ENCODE measurements at places on chromosomes 6 and 20.

DNA sequence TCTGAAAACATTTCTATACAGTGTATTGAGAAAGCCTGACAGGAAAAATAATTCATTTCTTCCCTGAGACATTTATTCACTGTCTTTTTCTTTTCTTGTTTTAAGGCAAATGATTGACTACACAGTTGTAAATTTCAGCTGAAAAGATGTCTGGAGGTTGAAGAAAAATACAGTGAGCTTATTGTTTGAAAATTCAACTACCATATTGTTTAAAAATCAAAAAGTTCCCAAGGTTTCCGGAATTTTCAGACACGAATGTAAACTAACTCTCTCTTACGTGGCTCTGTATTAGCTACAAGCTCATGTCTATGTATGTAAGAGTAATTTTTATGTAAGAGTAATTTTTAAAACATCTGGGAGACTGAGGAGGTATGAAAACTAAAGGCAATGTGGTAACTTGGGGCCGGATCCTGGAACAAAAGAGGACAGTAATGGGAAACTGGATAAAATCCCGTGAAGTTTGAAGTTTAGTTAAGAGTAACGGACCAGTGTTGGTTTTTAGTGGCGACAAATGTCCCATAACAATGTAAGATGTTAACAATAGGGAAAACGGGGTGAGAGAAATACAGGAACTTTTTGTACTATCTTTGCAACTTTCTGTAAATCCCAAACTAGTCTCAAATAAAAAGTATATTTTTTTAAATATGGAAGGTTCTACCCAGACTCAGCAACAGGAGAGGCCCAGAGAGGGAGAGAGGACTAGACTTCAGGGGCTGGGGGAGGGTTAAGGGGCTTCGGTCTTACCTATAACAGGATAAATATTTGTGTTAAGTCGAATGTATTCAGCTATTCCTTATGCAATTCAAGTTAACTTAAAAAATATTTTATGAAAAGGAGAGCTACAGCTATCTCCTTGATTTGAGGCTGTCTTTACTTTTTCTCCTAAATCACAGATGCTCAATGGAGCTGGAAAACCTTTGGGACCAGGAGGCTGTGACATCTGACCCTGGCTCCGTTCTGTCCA lies 1.3 kb downstream of the PTGIS start:
- no peak for DNase-seq

DNA sequence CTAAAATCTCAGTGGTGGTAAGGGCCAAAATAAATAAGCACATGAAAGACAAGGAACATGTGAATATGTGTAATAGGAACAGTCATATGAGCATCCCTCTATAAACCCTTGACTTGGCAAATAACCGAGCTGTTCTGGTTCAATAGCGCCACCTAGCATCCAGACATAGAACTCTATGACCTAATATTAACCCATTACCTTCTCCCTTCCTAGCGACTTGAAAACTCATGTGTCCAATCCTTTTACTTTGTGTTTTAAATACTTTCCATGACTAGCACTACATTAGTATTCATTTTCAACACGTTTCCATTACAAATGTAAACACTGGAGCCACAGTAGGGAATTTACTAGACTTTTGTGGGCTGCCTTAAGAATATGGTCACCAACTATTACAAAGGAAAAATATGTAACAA lies 279.7 kb downstream of the UST start:
- DNase-seq = no peak

DNA sequence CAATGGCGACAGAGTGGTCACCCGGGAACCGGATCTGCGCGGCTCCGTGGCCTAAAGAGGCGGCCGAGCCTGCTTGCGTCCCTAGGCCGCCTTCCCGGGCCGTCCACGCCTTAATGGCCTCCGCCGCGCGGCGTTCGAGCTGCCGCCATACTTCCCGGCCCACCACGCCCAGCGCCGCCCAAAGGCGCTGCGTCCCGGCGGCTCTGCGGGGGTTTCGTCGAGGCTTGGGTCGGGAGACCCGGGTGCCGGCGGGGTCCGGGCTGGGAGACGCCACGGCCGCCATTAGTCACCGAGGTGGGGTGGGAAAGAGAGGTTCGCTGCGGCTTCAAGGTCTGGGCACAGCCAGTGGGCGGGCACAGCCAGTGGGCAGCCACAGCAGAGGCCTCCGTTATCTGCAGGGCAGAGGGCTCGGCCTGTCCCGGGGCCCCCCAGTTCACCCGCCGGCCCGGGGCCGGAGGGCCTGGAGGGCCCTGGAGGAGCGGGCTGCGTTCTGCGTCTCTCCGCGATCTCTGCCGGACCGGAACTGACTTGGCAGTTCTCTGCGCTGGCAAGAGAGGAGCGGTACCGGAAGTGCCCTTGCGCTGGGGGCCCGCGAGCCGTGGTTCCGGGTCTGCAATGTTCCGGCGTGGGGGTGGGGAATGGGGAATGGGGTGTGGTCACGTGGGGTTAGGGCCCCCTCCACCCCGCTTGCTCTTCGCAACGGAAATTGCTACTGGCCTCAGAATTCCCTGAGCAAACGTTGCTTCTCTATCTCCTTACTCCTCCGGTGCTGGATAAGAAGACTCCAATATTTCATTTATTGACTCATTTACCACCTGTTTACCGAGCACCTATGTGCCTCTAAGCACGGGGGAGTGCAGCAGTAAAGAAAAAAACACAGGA lies 82.3 kb downstream of the CNBD2 start:
- DNase-seq = peak; percentile 96

DNA sequence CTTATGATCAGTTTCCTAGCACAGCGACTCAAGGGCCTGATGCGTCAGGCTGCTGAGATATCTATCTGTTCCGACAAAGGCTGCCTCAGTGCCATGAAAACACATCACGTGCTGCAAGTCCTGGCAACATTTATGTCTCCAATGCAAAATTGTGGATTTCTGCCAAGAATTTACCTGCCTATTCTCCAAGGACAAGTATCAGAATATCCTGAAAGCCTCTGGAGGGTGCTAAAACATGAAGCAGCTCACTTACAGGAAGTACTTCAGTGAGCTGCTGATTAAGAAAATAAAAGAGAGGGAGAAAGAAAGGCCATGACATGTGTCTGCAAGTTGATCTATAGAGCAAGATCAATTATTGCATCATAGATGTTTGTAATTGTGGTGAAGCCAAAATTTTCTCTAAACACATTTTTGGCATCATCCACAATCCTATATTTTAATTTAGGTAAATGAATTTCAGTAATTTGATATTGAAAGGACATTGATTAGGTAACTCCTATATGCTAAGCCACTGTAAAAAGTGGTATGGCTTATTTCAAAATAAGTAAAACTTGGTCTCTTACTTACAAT lies 25.8 kb upstream of the TPBG start:
- no peak for DNase-seq

DNA sequence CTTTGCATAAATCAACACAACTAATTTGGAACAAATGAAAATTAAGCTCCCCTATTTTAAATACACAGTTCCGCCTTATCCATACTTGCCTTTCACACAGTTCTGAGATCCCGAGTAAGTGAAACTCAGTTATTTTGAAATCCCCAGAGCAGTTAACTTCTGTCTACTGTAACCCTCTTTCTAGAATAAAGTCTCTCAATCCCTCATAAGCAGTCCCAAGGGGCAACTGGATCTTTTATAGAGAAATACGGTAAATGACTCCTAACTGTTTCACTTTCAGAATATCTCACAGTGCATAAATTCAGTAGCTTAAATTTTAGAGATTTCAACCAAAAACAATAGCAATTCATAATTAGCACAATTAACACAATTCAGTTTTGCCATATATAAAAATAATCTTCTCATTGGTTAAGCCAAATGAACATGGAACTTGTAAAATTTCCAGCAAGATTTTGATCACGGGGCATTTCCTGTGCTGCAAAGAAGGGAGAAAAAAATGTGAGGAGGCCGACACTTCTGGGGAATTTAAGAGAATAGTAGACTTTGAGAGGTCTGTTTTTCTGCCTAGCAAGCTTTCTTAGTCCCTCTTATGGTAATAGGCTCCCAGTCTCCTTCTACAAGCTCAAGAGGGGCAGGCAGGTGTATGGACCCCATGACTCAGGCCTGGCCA lies 78.3 kb downstream of the KIF6 start:
- no peak for DNase-seq

DNA sequence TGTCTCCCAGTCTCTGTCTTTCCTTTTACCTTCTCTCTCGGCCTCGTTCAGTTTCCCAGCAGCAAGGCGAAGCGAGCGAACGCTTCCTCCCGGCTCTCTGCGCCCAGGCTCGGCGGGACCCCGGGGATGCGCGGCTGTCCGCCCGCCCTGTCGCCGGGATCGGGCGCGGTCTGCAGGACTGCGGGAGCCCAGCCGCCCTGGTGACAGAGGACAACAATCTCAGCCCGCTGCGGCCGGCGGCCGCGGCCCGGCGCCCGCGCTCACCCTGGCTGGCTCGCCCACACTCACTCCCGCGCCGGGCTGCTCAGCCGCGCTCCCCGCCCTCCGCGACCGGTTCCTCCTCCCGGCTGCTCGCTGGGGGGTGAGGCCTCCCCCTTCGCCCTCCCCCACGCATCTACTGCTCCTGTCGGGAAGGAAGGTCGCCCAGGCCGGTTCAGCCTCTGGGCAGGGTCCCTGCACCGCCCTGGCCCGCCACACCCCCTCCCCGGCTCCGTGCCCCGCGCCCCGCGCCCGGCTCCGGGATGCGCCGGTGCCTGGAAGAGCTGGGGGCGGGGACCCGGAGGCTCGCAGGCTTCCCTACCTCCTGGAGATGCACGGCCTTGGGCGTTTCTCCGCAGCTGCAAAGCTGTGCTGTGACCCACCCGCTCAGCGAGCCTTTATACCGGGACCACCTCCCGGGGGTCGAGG lies 410 bp downstream of the SYNE1 start:
- DNase-seq = no peak

DNA sequence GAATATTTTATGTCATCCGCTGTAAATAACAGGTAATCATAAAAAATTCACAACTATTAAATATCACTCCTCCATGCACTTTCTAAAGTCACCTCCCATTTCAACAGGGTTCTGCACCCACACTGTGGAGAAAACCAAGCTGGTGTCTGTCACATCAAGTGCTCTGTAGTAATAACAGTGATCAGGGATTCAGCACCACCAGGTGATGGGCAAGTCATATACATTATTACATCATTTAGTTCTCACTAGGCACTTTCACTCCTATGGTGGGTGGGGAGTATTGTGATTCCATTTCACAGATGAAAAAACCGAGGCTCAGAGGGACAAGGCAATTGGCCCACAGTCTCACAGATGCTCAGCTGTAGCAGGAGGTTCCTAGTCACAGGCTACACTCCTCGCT lies 8.7 kb downstream of the BFSP1 start:
- no peak for DNase-seq

DNA sequence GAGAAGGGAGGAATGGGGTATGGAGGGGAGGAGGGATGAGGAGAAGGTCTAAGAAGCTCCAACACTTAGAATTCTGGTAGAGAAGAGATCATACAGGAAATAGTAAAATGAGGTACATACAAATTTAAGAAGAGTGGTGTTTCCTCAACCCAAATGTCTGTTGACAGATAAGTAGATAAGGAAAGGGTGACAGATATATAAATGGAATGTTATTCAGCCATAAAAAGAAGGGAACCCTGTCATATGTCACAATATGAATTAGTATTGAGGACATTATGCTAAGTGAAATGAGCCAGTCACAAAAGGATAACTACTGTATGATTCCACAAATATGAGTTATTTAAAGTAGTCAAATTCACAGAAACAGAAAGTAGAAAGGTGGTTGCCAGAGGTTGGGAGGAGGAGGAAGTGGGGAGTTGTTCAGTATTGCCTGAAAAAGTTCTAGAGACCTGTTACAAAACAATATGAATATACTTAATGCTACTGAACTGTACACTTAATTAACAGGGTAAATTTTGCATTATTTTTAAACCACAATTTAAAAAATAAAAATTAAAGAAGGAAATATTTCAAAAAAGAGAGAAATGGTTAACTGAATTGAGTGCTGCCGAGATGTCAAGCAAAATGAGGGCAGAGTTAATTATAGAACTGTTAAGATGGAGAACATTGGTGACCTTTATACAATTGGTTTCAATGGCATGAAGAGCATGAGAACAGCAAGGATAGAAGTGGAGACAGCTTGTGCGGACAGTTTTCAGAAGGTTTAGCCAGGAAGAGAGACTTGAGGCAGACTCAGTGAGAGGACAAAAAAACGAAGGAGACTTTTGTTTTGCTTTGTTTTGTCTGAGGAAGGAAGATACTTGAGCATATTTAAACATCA lies 47.6 kb upstream of the ADGRF4 start:
- DNase-seq = no peak

DNA sequence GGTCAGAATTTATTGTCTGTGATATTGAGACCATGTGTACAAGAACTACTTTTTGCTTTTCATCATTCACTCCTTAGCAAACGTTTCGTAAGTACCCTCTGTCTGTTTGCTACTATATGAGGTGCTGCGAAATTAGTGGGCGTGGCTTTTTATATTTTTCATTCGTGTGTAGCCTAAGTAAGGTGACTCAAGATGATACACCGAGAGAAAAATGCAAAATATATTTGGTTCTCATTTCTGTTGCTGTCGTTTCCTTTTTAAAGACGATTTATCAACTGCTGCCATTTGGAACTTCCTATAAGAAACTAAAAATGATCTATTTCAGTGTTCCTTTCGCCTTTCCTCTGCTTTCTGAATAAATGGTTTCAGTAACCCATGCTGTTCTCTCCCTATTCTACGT lies 61.2 kb downstream of the VAPB start:
- no peak for DNase-seq

GRCh38 chr20:47113362-47114109 lies 218.9 kb downstream of the EYA2 start:
- no peak for DNase-seq

- DNase-seq = no peak
Measured at GRCh38 chr20:58416835-58417234, 27.8 kb downstream of the VAPB start.

DNA sequence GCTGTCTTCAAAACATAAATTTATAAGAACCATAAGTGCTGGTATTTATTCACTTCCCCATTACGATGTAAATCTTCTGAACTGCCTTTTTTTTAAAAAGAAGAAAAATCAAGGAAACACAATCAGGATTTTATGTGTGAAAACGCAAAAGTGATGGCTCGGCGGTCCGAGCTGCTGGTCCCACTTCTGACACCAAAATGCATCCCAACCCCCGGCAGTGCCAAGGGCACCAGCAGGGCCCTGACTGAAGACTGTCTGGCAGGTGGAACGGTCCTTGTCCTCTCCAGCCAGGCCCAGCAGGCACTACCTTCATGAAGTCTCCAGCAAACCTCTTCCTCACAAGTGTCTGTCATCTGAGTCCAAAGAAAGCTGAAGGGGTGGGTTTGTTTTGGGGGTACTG lies 41.2 kb downstream of the TBC1D7 start:
- no peak for DNase-seq

DNA sequence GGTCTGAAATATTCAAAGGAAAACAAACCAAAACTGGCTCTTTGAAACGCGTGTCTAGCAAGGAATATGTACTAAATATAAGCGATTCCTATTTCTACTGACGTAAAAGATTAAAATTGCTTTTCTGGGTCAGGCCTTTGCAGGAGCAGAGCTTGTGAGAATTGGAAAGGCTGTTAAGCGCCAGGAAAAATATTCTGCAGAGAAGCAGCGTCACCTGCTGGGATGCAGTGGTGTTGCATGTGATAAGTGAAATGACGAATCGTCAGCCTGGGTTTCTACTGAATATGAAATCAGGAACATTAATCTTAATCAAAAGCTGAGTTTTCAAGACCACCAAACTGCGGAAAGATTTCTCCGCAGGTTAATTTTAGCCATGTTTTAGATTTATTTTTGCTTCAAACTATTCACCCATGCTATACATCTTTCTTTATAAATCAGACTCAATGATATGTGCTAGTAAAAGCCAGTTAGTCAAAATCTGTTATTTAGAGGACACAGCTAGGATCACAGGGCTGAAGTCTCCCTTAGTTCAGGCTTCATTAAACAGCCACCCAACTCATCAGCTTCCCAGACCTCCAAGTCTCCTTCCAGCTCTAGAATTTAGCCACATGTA lies 67.4 kb downstream of the ALDH8A1 start:
- peak; percentile 29 for DNase-seq
